Activated CD4-positive, alpha-beta T cell treated with anti-CD3 and anti-CD28 coated beads, Interleukin-2, amount 10 ng/mL, durations not matched to agents 24 days and 14 days (primary cell): ENCODE measurements at places on chromosomes 4 and X. TPM values are rescaled to one million over a fixed set of nuclear protein-coding genes. Genes with fewer than 3 reads are reported as not detected.

PHEX gene
- 13.2 and 13.4 TPM in 2 replicates for total RNA-seq

MAGEE2 gene
- total RNA-seq = not detected in 2 replicates

ARFIP1 gene
- total RNA-seq = 13.0 and 14.6 TPM in 2 replicates

PWWP3B gene
- not detected in 2 replicates for total RNA-seq

TCP11X1 gene
- not detected in 2 replicates for total RNA-seq

CSTF2 gene
- 71.4 and 73.6 TPM in 2 replicates for total RNA-seq

CYP2U1 gene
- 0.90 and 0.96 TPM in 2 replicates for total RNA-seq

MAB21L2 gene
- not detected in 2 replicates for total RNA-seq

KLHL15 gene
- total RNA-seq = 9.8 and 10.2 TPM in 2 replicates

WWC2 gene
- 0.40 and 0.45 TPM in 2 replicates for total RNA-seq

GATA1 gene
- total RNA-seq = not detected in 2 replicates

AFAP1 gene
- 37.6 and 40.8 TPM in 2 replicates for total RNA-seq

RAB33B gene
- 4.4 and 5.7 TPM in 2 replicates for total RNA-seq

PPARGC1A gene
- total RNA-seq = not detected in 2 replicates

IGSF1 gene
- not detected in 2 replicates for total RNA-seq

GABRQ gene
- total RNA-seq = 0.05 TPM in 1 of 2 replicates, not detected in the other

PDK3 gene
- total RNA-seq = 26.3 and 30.7 TPM in 2 replicates

INTU gene
- total RNA-seq = not detected in 2 replicates

PRRG1 gene
- not detected in 2 replicates for total RNA-seq

C4orf46 gene
- 16.7 and 18.8 TPM in 2 replicates for total RNA-seq

SLC16A2 gene
- total RNA-seq = 0.40 and 0.58 TPM in 2 replicates

GAGE12F gene
- total RNA-seq = not detected in 2 replicates

RASSF6 gene
- total RNA-seq = not detected in 2 replicates

TIGD2 gene
- 2.6 and 3.5 TPM in 2 replicates for total RNA-seq

TRIM60 gene
- not detected in 2 replicates for total RNA-seq

CRLF2 gene
- 0.95 and 1.5 TPM in 2 replicates for total RNA-seq

PASD1 gene
- not detected in 2 replicates for total RNA-seq

SPOCK3 gene
- total RNA-seq = not detected in 2 replicates
